ENCODE measurements at places on chromosomes 4 and X. TPM values are rescaled to one million over a fixed set of nuclear protein-coding genes. Genes with fewer than 3 reads are reported as not detected.

Gene GBA3
- total RNA-seq, result not detected

GRCh38 chrX:10235851-10236250 is 79.1 kb downstream of the CLCN4 start:
- DNase-seq, result no peak
- peaks cover 10% of the 10 kb centered on the region for H3K4me1 ChIP-seq
- no peaks in the 10 kb centered on the region for H3K27me3 ChIP-seq

GRCh38 chrX:132489578-132490419 is 961 bp upstream of the MBNL3 start:
- DNase-seq, result peak; percentile 37
- peaks cover 27% of the 10 kb centered on the region for H3K4me1 ChIP-seq
- peak overlapping the region; percentile 75 for H3K27ac ChIP-seq
- no peaks in the 10 kb centered on the region for H3K27me3 ChIP-seq
- H3K36me3 ChIP-seq, result no peaks in the 10 kb centered on the region

Gene PITX2
- 0.48 TPM for total RNA-seq

Gene RAB33A
- 0.95 TPM for total RNA-seq

Data from PC-9 (cell line).